AG08396 (cell line): ENCODE measurements at places on chromosomes 5 and 9.

- DNase-seq, result peak; percentile 30
These were observed 152.0 kb downstream of the MYO10 start for GRCh38 chr5:16784088-16784487.

GRCh38 chr5:124477062-124477461 is 269.4 kb downstream of the ZNF608 start:
- DNase-seq, result no peak

DNA sequence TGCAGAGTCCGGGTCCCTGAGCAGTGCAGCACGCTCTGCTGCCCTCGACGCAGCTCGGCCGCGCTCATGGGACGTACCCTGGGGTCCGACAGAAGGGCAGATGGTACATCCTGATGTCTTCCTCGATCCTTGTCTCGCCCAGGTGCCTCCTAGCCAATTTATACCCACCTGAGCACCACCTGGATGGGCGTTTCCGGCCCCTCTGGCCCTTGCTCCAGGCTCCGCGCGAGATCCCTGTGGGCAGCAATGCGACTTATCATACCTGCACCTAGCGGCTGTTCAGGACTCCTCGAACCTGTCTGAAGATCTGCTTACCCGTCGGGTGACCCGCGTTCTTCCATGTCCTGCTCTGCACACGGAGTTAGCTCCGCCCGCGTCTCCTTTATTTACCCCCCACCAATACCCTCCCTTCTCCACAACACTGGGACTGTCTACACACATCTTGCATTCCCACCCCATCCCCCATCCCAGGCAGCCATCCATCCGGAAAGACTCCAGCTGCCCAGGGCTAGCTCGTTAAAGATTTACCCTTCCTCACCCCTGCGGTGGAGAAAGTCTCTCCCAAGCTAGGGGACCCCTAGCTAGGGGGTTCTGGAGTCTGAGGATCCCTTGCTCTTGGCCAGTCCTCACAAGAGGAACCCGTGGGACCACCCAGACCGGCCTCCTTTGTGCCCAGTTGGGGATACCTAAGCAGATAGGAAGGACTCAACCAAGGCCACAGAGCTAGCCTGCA is at the start of gene KIF12:
KIF12 (minus strand) TSS at position 357 of the 733 bp plus-strand sequence; CDS start at position 341, 16 bp downstream.
- DNase-seq, result no peak

DNA sequence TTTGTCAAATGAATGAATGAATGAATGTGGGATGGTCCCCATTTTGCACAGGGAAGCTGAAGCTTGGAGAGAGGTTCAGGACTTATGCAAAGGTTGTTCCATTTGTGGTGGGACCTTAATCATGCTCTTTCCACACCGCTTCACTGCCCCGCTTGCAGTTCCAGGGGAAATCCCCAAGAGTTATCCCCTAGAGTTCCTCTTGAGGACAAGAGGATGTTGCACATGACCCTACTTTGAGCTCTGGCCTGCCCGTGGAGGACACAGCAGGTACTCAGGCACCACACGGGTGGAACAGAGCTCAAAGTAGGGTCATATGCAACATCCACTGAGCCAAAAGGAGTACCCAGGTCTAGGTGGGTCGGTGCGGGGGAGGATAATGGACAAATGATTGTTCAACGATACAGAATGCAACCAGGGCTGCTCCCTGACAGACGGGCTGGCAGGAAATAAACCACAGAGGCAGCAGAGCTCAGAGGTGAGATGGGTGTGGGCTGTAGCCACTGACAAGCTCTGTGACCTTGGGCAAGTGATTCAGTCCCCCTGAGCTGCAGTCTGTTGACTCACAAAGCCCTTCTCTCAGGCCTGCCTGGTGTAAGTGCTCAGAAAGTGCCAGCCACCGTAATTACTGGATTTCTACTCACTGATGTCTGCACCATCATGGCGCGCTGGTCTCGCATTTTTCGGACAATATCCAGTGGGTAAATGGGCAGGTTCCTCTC is 60.3 kb upstream of the EPB41L4B start:
- no peak for DNase-seq

- DNase-seq, result no peak
These were observed 32.6 kb upstream of the ACO1 start for GRCh38 chr9:32351845-32352244.

DNA sequence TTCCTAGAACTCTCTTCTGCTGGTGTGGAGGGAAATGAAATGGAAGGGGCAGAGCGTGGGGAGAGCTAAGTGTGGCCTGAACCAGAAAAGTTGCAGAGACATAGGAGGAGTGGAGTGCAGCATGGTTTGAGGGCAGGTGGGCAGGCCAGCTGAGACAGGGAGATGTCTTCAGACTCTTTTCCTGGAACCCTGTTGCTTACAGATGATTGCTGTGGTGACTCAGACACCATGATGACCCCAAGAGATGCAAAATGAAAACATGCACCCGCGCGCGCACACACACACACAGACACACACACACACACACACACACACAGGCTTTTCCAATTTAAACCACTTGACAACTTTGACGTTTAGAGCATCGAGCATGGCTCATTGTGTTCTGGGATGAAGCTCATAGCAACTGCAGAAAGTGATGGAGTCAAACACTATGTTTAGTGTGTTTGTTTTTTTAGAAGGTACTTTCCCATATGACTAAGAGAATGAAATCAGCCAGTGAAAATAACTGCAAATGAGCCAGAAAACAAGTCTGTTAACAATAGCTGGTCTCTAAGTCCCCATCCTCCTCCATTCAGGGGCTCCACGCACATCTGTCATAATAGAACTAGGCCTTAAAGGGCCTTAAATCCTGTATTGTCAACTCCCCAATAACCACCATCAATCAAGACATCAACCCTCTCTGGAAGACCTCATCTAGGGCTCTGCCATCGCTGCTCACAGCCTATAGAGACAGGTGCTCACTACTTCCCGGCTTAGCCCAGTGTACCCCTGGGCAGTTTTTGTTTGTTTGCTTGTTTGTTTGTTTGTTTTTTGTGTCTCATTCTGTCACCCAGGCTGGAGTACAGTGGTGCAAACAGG is 9.6 kb downstream of the TMOD1 start:
- peak; percentile 40 for DNase-seq
